NCI-H1105 (cell line): ENCODE measurements at places on chromosomes 2 and 18.

DNA sequence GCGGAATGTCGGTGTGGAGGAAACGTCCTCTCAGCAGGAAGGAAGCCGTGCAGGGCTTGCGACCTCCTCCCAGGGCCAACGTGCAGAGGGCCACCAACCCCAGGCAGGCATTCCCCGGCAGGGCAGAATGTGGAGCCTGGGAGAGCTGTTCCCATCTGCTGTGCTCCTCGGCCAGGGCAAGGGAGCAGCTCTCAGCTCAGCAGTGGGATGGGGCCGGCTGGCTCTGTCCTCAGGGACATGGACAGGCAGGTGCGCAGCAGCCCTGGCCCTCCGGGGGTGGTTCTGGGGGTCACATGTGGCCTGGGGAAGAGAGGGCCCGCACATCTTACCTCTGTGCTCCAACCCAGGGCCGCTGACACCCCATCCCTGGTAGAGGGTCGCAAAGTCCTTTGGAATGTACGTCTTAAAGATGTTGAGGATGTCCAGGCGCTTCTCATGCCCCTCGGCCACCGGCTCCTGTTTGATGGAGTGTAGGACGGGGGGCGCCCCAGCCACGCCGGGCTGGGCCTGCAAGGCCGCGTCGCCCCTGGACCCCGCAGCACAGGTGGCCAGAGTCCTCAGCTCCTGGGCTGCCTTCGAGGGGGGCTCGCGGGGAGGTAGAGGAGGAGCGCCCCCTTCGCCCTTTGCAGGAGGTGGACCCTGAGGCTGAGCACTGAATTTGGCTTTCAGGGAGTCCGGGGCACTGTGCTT is 116.4 kb downstream of the ZNF516 start:
- DNase-seq: no peak

DNA sequence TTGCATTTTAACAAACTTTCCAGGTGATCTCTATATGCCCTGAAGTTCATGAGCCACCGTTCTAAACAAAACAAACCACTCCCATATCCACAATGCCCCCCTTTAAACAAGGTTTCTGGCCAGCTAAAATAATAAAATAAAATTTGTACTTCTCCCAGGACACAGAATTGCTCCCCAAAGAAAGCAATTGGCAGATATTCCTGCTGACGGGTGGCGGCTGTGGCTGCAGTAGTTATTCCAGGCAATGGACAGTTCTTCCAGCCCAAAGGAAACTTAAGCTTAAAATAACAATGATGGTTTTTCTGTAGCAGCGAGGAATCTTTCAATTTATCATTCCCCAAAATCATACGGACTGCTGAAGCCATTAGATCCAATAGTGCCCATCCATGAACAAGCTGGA is 260.5 kb upstream of the ZNF521 start:
- DNase-seq: no peak

DNA sequence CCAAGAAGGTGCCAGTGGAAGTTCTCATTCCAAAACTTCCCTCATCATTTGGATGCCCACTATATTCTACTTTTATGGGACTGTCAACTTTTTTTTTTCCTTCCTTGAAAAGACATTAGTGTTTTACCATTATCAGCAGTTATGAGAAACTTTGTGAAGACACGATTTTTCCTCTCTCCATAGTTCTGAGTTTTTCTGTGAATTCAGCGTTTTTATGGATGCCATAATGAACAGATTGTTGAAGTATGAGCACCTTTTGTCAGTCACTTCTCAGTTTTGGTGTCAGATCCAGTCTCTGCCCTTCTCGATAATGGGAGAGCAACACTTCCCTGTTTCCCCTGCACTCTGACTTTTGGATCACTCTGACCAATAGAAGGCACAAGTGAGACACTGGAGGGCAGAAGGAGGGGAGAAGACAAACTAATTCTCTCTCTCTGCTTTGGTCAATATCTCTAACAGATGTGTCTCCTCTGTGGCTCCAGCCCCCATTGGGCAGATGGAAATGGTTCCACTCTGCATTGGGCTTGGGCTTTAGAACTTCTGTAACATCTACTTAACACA is 53.5 kb upstream of the FN1 start:
- no peak for DNase-seq

- DNase-seq: no peak
Measured at GRCh38 chr2:229300790-229301189, 29.7 kb upstream of the PID1 start.

DNA sequence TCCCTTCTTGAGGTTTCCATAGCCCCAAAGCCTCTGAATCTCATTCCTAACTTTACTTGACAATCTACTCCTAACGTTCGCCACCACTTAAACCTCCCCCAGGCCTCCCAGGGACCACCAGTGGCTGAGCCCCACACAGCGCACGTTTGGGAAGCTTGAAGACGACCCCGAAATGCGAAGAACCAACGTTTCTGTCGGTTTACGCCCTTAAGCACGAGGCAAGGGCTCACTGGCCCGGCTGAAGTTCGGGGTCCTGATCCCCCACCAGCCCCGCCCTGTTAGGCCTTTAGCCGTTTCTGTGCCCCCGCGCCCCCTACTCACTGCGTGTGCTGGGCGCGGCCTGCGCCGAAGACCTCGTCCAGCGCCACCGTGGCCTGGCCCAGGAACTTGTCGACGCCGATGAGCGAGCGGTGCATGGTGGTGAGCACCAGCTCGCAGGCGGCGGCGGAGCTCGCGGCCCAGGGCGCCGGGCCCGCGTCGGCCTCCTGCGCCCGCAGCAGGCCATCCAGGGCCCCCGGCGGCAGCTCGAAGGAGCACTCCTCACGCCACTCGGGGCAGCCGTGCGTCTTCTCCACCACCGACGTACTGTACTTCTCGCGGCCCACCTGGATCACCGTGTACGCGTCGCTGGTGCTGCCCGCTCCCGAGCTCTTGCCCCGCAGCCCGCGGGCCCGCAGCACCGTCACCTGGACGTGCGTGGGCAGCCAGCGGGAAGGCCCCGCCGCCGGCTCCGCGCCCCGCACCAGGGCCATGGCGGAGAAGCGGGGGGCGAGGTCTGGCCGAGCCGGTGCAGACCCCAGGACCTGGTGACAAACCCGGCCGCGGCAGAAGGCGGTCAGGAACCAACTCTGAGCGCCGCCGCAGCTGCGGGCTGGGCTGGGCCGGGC is 479 bp downstream of the RAB11FIP5 start:
- no peak for DNase-seq

- no peak for DNase-seq
Measured at GRCh38 chr2:155215037-155215707, 516.7 kb downstream of the KCNJ3 start.

DNA sequence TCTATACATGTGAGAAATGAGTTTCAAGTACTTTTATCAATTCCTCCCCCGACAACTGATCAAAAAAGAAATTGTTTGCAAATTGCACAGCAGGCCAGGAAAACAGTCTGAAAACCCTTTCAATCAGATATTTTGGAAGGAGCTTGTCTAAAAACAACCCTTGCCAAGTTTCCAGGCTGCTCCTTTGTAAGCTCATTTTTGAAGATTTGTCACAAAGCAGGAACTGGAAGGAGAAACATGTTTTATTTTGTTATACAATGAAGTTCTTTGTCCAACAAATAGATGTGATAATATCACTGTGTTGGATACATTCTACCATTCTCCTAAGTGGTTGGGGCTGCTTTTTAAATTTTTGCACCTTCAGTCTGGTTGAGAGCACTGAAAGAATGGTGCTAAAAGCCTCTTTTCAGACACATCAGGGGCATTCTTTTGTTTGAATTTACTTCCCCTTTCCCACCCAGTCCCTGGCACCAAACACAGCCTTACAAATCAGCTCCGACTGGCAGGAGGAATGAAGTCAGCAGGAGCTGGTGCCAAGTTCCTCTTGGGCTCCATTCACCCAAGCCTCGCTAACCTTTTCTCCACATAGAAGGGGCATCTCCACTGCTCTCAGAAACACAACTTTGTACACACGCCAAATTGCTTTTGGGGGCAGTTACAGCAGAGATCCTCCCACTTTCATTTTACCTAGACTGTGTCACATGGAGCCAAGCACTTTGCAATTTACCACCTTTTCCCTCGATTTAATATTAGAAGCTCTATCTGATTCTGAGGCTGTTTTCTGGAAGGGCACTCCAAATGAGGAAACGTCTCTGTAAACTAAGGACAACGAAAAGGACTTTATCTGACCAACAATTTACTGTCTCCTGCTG is 88.0 kb downstream of the C1D start:
- peak; percentile 2 for DNase-seq

GRCh38 chr2:26268213-26268612 is 23.5 kb downstream of the HADHB start:
- DNase-seq: no peak
